ENCODE measurements at places on chromosomes 4 and X.

- no peak for DNase-seq
Measured at GRCh38 chrX:66200855-66201795, 37.1 kb downstream of the HEPH start.

- no peak for DNase-seq
Measured at GRCh38 chr4:74942251-74942917, 9.5 kb downstream of the PARM1 start.

GRCh38 chr4:10066670-10067651 lies 45.7 kb upstream of the SLC2A9 start:
- DNase-seq, result no peak

DNA sequence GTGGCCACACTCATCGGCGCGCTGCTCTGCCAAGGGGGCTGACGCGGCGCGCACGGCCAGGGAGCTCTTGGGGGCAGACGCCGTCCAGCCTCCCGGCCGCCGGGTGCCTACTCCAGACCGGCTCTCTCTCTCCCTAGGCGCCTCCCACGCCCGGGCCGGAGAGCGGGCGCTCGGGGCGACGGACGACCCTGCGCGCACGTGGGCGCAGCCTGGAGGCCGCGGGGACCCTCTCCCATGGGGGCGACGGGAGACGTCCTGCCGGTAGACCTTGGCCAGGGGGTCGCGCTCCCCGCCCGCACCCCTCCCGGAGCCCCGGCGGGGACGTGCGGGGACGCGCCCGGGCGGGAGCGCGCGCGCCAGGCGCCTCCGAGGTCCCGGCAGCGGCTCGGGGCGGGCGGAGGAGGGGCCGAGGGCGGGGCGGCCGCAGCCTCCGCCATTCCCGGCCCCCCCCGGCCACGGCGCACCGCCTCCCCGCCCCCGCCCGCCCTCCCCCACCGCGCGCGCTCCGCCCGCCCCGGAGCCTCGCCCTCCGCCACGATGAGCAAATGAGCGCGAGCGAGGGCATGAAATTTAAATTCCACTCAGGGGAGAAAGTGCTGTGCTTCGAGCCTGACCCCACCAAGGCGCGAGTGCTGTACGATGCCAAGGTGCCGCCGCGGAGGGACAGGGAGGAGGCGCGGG lies at the start of gene MSL3:
TSS of gene MSL3 (plus strand) at position 519 of the 681 bp plus-strand sequence. CDS start at position 546, 27 bp downstream.
- peak; percentile 78 for DNase-seq

DNA sequence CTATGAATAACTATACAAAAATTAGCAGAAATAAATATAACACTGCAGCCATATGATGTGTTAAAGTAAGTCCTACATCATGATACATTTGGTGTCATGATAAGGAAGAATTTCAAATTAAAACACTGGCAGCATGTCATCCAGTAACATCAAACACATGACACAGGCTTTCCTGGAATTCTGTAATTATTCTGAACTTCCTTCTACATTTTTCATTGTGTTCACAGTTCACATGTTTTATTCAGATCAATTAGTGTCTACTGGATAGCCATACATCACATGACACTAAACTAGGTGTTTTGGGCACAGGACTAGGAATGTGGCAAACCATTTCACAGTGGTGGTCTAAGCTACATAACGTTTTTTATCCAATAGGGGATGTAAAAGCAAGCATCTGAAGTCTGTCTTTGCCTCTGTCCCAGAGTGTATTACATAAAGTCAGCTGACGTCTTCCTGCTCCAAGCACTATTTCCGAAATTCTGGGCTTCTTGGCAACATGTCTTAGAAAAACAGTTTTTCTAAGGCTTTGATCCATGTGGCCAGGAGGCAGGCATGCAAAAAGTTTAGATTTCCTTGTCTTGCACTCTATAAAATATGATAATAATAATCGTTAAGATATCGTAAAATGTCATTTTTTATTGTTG lies 707.9 kb downstream of the CENPC start:
- DNase-seq, result no peak

GRCh38 chrX:38754818-38755718 lies 46.2 kb upstream of the MID1IP1 start:
- no peak for DNase-seq

DNA sequence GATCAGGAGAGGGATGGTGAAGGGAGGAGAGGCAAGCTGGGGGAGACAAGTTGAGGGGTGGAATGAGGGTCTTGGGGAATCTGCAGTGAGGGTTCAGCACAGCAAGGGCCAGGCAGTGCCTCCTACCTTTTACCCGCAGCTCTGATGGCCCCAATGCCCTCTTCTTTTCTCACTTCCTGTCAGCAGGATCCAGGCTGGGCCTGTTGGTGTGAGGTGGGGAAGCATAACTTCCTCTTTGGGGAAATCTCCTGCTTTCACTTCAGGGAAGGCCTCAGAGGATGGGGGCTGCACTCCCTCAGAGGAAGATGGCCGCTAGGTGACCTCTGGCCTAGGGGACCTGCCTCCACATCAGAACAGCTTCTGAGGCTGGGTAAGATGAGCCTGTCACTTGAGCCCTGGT lies 36.5 kb downstream of the EFNB1 start:
- no peak for DNase-seq

- no peak for DNase-seq
Measured at GRCh38 chrX:118356154-118356701, 10.3 kb downstream of the WDR44 start.
